B cell (primary cell): ENCODE measurements at places on chromosomes 5 and 9.

GRCh38 chr5:127133071-127133470 lies 59.8 kb upstream of the C5orf63 start:
- DNase-seq = no peak

DNA sequence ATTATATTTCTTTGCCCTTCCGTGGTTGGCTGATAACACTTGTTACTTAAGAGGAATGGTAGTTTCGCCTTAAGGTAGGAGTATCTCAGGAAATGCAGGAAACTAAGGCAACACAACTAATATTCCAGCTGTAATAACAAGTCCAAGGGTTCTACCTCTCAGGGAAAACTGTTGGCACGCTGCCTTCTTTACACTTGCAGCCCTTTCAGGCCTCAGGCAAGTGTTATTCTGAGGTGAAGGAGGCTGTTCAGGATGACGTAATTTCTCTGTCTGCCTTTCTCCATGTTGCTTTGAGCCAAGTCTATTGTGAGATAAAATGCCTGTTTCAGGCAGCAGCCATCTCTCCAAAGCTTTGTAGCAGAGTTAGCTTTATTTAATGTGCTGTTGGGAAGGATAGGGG lies 38.0 kb downstream of the VCAN start:
- DNase-seq = no peak

DNA sequence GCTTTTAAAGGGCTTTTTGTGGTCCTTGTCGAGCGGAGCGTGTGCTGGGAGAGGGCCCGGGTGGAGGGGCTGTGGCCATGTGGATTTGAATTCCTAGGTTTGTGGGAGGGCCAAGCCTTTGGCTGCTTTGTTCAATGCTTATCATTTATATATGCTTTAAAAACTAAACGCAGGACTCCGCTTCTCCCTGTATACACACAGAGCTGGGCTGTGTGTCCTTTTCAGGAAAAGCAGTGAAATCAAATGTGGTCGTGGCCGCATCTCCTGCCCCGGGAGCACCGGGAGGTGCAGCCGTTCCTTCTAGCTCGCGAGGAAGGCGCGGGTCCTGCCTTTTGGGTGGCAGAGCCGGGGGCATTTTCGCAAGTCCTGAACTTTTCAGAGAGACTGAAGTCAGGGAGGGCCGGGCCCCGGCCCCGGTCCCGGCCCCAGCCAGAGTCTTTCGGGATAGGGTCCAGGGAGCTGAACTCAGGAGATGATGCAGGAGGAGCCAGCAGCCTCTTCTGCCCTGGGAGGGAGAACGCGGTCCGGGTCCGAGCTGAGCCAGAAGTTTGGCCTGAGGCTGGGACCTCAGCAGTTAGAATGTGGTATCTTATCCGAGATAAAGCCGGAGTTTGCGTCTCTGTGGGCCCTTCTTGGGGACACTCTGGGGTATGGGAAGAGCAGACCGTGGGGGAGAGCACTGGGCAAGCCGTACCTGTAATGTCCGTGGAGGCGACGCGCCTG lies 158.8 kb downstream of the C9orf152 start:
- no peak for DNase-seq

DNA sequence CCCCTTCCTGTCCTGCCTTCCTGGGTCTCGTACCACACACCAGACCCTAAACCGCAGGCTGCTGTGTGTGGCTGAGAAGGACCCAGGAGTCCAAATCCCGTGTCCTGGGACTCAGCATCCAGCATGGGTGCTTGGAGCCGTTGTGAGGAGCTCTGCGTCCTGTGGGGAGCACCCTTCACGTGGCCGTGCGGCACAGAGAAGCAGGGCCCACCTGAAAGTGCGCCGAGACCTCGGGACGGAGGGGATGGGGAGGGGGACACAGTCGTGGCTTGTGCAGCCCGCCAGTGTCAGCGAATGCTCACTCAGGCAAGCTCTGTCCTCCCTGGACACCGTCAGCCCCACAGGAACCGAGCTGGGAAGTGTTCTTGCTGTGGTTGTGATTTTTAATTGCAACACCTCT lies 244.6 kb downstream of the CACNA1B start:
- no peak for DNase-seq

GRCh38 chr5:109468737-109469420 lies 59.1 kb upstream of the PJA2 start:
- peak; percentile 87 for DNase-seq

GRCh38 chr5:56543441-56544388 lies 271.6 kb upstream of the MAP3K1 start:
- no peak for DNase-seq

- DNase-seq = no peak
Observed at GRCh38 chr5:307306-307705, 14.2 kb upstream of the AHRR start.

GRCh38 chr5:96615223-96615622 lies 47.0 kb upstream of the CAST start:
- DNase-seq = no peak

DNA sequence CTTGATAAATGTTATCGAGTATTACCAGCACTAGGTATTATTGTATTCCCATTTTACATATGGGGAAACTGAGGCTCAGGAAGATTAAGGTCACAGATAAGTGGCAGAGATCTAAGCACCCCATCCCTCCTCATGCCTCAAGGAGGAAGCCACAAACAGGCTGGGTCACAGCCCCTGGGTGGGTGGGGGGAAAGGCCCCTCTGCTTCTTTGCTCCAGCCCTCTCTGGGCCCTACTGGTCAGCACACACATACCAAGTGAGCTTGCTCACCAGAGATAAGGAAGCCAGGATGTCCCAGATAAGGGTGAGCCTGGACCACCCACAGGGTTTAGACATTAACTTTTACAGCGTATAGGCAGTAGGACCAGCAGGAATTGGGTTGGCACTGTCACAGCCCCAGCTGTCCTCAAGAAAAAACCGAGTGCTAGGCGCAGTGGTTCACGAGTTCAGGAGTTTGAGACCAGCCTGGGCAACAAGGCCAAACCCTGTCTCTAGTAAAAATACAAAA lies 45.3 kb downstream of the STK10 start:
- DNase-seq = no peak

DNA sequence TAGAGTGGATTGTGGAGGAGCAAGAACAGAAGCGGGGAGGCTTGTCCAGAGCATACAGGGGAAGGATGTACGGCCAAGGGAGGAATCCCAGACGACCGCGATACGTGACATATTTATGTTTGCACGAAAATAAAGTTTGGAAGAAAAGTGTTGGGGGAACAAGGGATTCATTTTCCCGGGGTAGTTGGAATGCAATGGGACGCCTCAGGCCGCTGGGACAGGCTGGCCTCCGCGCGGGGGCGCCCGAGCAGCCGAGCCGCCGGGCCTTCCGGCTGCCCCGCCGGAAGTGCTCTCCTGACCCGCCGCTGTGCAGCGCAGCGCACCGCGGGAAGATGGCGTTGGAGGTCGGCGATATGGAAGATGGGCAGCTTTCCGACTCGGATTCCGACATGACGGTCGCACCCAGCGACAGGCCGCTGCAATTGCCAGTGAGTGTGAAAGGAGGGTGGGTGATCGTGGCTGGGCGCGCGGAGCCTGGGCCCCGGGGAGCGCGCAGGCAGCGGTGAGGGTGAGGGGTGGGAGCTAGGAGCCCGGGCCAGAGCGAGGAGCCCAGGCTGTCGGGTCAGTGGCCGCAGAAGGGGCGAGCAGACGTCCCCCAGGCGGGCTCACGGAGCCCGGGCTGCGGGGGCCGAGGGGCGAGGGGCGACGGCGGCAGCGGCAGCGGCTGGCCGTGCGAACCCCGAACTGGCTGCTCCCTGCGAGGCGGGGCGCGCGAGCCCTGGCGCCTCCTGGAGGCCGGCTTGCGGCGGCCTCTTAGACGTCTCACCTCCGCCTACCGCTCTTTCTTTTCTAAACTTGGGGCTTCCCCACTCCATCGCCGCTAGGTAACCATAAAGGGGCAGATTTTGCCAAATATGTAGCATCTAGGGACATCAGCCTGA lies at the start of gene PHAX:
Gene PHAX, plus strand, starts transcription at position 317 of the 881 bp plus-strand sequence. Its CDS starts 16 bp downstream, at position 333.
- DNase-seq = peak; percentile 86

DNA sequence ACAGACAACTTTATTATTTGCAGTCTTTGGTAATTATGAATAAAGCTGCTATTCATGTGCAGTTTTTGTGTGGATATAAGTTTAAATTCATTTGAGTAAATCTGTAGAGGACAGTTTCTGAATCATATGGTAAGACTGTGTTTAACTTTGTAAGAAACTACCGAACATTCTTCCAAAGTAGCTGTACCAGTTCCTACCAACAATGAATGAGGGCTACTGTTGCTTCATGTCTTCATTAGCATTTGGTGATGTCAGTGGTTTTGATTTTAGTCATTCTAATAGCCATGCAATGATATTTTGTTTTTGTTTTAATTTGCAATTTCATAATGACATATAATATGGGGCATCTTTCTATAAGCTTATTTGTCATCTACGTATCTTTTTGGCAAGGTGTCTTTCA lies 501.3 kb upstream of the RORB start:
- no peak for DNase-seq

GRCh38 chr9:128293091-128293490 lies 17.0 kb downstream of the SWI5 start:
- DNase-seq = no peak

- DNase-seq = no peak
Observed at GRCh38 chr5:172906436-172906835, 52.8 kb upstream of the RPL26L1 start.

GRCh38 chr9:128419061-128419925 lies 1.4 kb upstream of the CERCAM start:
- peak; percentile 36 for DNase-seq
